Activated naive CD8-positive, alpha-beta T cell treated with anti-CD3 and anti-CD28 coated beads, Interleukin-2, amount 10 ng/mL, durations not matched to agents 7 days and 5 days (primary cell): ENCODE measurements at places on chromosomes 7 and 10.
A peak's percentile ranks its signal among the peaks of the same experiment; 100 is the strongest.

- DNase-seq = no peak
Observed at GRCh38 chr10:100167553-100168312, 18.1 kb downstream of the ERLIN1 start.

- no peak for DNase-seq
Observed at GRCh38 chr7:147509541-147510200, 1080.9 kb upstream of the C7orf33 start.

- no peak for DNase-seq
Observed at GRCh38 chr10:114337510-114338462, 66.5 kb downstream of the AFAP1L2 start.

DNA sequence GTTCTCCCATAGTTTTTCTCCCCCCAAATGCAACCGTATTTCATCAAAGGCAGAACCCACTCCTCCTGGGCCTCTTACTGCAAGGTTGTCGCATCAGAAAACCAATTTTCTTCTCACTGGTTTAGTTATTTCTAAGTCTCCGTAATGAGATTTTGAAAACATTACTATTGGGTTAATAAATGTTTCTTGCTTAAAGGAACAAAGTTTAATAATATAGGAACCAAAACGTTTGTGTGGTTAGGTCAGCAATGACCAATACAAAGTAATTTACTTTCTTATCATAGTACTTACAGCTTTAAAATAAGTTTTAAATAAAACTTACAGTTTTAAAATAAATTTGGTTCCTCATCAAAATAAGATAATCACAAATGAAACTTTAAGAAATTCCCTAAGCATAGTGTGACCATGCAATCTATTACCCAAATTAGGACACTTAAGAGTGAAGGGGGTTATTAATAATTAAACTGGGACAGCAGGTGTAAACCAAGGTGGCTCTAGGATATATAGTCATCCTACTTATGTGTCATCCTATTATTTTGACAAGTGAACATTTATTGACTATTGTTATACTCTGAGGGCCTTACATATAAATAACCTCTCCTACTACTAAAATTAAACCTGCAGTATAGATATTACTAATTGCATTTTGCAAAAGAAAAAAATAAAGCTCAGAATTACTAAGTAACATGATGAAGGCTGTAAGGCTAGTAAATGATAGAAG lies 415.4 kb upstream of the LRRN3 start:
- DNase-seq = no peak

GRCh38 chr10:122462533-122463465 lies 1.4 kb downstream of the HTRA1 start:
- DNase-seq = no peak

GRCh38 chr10:127612-128432 lies 7.4 kb upstream of the ZMYND11 start:
- peak; percentile 41 for DNase-seq

DNA sequence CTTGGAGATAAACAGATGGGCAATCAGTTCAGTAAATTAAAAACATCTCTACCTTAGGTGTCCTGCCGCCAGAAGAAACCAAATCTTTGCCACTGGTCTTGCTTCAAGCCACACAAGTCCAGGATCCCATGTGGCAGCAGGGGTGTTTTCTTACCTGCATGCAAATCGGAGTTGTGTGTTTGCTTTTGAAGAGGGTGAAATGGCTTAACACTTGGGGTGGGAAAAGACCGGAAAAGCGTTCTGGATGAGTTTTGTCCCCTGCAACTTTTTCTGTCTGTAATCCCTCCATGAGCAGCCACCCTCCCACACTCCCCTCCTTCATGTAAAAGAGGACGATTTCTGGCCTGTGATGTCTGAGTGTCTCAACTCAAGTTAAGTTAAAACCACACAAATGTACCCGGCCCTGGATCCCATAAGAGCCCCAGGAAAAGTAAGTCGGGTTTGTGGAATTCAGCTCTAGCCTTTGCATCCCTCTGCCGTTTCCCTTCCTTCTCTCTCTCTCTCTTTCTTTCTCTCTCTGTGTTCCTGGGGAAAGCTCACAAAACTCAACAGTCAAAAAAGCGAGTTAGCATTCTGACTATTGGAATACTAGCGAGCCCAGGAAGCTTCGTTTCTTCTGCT lies 178.5 kb downstream of the TCF7L2 start:
- DNase-seq = no peak

DNA sequence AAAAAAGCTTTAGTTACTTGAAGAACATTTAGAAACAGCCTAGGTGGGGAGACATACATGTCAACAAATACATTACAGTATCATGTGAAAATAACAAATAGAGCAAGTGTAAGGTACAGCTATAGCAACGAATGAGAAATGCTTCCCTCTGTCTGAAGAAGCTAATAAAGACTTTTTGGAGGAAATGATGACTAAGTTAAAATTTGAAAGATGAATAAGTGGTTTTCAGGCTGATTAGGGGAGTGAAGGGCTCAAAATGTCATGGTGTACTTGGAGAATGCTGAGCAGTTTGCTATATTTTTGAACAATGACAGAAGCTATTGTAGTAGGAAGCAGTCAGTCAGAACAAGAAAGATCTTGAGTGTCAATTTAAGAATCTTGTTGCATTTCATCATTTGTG lies 2.8 kb upstream of the ARMC3 start:
- no peak for DNase-seq

DNA sequence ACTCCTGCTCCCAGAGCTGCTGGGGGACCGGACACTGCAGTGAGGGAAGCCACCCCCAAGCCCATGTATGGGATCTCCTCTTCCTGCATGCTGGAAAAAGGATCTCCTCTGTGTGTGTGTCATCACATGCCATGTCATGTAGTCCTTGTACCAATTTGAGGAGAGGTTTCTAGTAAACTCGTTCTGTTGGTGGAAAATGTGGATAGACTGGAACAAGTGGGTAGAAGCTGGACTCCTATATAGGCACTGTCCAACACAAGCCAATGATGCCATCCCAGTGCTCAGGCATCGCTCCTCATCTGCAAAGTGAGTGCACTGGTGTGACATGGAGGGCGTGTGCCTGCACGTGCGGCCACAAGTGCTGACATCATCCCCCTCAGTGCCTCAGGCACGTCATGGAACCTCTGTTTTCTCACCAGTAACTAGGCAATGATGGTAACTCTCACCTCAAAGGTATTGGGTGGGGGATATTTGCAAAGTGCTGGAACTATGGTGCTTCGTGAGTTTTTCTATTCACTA lies 19.3 kb downstream of the MYO1G start:
- DNase-seq = peak; percentile 39

GRCh38 chr7:144656965-144657517 lies 178.8 kb downstream of the TPK1 start:
- DNase-seq = no peak

DNA sequence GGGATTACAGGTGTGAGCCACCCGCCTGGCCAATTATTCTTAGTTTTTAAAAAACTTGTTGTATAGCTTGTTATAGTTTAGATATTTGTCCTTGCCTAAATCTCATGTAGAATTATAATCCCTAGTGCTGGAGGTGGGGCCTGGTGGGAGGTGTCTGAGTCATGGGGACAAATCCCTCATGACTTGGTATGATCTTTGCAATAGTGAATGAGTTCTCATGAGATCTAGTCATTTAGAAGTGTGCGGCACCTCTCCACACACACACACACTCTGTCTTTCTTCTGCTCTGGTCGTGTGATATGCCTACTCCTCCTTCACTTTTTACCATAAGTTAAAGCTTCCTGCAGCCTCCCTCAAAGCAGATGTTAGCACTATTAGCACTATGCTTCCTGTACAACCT lies 37.2 kb downstream of the FAM149B1 start:
- no peak for DNase-seq

DNA sequence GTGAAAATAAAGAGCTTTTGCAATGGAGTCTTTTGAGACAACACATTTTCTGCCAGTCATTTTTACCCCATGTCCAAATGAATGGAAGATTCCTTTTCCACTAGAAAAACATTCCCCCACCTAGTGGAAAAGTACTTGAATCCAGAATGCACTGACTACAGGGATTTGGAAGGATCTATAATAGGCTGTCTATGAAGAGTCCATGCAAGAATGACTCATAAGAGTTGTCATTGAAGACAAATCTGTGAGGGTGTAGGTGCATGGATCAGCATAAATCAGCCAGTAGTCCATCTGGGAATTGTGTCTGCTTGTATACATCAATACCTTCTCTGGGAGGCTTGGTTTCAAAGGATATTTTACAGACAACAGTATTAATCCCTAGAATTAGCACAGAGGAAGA lies 32.5 kb upstream of the TRUB1 start:
- no peak for DNase-seq

DNA sequence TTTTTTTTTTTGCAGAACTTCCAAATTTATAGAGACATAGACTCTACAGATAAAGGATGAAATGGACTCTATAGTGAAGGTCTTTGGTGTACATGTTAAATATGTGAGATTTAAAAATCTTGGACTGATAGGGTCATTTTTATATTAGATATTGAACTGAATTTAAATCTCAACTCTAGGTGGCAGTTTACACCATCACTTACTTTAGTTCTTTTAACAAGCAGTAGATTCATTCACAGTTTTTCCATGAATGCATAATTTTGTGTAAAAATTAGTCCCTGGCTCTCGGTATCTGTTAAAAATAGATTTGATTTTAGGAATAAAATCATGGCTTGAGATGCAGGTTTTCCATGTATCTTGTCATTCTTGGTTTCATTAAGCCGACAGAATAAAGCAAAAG lies 31.1 kb upstream of the SNX13 start:
- DNase-seq = no peak

DNA sequence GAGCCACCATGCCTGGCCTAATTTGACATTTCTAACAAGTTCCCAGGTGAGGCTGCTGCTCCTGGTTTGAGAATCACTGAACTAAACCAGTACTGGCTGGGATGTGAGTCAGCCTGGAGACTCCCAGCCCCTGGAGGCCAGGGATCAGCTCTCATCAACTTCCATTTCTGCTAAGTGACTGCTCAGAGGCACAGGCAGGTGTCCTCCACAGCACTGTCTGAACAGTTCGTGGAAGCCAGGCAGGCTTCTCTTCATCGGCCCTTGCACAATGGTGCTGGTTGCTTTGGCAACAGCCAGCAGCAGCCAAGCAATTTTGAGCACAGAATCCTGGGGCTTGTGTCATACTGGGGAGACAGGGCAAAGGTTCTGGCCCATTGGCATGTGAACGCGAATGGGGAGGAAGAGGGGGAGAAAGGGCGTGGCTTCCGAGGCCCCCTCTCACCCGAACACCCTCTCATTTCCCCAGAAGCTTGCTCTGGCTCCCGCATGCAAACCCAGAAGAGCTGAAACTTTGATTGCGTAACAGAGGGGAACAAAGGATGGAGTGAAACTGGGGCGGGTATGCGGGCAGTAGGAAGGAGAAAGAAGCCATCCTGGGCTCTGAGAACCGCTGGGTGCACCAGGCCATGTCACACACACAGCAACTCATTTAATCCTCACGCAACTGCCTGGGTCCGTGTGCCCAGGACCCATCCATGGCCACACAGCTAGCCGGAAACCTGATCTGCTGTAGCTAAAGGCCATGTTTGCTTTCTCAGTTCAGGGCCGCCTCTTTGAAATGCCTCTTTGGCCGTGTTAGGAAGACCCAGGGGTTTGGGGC lies 9.0 kb upstream of the POR start:
- no peak for DNase-seq

- DNase-seq = no peak
Observed at GRCh38 chr7:38518541-38518940, 112.6 kb downstream of the AMPH start.

DNA sequence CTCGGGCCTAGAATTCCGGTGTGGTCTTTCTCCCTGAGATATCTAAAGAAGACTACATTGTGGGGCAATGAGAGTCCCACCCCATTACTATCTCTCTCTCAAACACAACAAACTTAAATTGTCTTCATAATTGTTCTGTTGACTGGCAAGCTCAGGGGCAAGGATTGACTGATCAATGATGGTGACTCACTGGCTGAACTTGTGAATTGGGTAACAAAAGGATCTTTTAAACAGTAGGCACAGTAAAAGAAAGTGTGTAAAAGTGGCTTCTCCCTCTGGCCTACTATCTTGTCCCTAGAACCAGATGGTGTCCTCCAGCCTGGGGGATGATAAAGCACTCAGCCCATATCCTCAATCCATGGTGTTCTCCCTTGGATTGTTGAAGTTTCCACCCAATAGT lies 63.1 kb upstream of the RAPGEF5 start:
- no peak for DNase-seq

GRCh38 chr10:81784111-81784597 lies 90.8 kb upstream of the NRG3 start:
- no peak for DNase-seq

DNA sequence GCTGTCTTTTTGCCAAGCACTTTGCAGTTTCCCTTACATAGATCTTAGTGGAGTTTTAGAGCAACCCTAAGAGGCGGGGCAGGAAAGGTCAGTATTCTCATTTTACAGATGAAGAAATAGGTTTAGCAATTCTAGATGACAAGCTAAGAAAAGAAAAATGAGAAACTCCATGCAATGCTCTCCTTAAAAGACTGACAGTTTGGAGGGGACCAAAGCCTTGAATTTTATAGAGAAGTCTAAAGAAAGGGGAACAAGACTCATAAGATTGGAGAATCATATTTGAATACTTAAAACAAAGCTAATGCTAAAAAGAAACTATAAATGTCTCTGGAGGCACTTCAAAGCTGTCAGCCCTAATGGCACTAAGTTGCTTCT lies 19.6 kb downstream of the CEP55 start:
- no peak for DNase-seq

DNA sequence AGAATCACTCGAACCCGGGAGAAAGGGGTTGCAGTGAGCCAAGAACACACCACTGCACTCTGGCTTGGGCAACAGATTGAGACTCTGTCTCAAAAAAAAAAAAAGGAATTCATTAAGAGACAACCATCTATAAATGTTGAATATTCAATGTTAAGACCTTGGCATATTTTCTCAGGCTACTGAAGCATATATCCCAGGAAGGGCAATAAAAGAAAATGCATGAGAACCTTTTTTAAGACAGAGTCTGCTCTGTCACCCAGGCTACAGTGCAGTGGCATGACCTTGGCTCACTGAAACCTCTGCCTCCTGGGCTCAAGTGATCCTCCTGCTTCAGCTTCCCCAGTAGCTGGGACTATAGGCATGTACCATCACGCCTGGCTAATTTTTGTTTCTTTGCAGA lies 165.0 kb downstream of the JMJD1C start:
- DNase-seq = no peak

- no peak for DNase-seq
Observed at GRCh38 chr10:21161647-21162046, 264.5 kb upstream of the NEBL start.
